ENCODE measurements at places on chromosomes 16 and 17. TPM values are rescaled to one million over a fixed set of nuclear protein-coding genes. Genes with fewer than 3 reads are reported as not detected.

The C16orf54 gene
- total RNA-seq, result not detected

The MT2A gene
- 304 TPM for total RNA-seq

The MYCBPAP gene
- 0.46 TPM for total RNA-seq

The SGSM2 gene
- 34.0 TPM for total RNA-seq

The ST6GALNAC1 gene
- 0.33 TPM for total RNA-seq

The ABCC11 gene
- total RNA-seq, result not detected

The KREMEN2 gene
- total RNA-seq, result not detected

The IRF8 gene
- not detected for total RNA-seq

The APPBP2 gene
- 26.0 TPM for total RNA-seq

The EVPLL gene
- not detected for total RNA-seq

The CNTD1 gene
- 0.04 TPM for total RNA-seq

The DPEP3 gene
- total RNA-seq, result not detected

The CDC27 gene
- total RNA-seq, result 178 TPM

The FLYWCH1 gene
- total RNA-seq, result 32.5 TPM

The SMTNL2 gene
- total RNA-seq, result not detected

The KRT31 gene
- total RNA-seq, result not detected

The ASGR1 gene
- 16.4 TPM for total RNA-seq

The CHRNE gene
- total RNA-seq, result 3.2 TPM

The GINS2 gene
- total RNA-seq, result 13.3 TPM

The VPS9D1 gene
- total RNA-seq, result 5.9 TPM

The KRTAP9-8 gene
- not detected for total RNA-seq

The TAC4 gene
- not detected for total RNA-seq

The ZPBP2 gene
- not detected for total RNA-seq

The IKZF3 gene
- total RNA-seq, result not detected

The TEKT1 gene
- total RNA-seq, result not detected

The C1QTNF1 gene
- 20.2 TPM for total RNA-seq

The CHST4 gene
- not detected for total RNA-seq

The WNT9B gene
- not detected for total RNA-seq
